ENCODE measurements at places on chromosomes 11 and 22.
A peak's percentile ranks its signal among the peaks of the same experiment; 100 is the strongest.

DNA sequence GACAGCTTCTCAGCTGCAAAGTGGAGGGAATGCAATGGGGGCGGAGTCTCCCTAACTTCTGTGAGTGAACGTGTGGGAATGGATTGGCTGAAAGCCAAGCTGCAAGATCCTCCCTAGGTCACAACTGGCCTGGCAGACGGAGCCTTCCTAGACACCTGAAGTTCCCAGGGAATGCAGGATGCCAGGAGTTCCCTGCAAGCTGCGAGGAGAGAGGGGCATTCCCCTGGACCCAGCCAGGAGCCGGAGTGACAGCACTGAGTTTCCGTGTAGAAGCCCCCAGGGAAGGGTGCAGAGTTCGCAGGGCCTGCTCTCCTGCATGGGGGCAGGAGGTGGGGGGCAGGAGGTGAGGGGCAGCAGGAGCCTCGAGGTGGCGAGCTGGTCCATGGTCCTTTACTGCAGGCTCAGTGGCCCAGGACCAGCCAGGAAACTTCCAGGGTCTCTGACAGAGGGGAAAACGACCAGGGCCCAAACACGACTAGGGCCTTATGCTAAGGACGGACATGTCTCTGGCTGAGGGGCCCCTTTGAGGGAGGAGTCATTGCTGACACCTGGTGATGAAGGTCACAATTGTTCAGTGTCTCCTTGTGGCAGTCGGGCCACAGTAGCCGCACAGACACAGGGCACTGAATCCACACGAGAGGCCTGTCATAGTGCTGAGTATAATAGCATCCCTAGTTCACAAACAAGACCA, 141.4 kb downstream of the FBXO7 start:
- no peak for DNase-seq

DNA sequence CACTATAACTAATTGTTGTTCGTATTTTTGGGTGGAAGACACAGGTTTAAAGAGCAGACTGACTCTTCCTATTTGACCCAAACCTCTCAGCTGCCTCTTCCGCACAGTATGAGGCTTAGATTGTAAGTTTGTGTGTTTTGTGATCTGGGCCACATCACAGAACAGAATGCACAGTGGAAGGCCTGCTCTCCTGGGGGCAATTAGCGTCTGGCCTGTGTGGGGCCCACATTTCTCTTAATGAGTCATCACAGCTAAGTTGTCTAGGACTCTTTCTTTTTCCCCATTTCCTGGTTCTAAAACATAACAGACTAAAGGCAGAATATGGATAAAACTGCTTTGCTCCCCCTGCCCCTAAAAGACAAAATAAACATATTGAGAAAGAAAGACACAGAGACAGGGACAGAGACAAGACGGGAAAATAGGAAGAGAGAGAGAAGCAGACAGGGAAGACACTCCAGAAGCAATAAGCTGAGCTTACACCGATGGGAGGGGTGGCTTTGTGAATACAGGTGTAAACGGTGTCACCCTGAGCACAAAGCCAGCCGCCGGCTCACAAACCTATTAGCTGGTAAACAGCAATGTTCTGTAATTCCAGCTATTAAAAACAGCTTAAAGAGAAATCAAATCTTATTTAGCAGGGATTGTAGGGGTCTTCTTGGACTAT, 127.4 kb upstream of the OPCML start:
- no peak for DNase-seq

DNA sequence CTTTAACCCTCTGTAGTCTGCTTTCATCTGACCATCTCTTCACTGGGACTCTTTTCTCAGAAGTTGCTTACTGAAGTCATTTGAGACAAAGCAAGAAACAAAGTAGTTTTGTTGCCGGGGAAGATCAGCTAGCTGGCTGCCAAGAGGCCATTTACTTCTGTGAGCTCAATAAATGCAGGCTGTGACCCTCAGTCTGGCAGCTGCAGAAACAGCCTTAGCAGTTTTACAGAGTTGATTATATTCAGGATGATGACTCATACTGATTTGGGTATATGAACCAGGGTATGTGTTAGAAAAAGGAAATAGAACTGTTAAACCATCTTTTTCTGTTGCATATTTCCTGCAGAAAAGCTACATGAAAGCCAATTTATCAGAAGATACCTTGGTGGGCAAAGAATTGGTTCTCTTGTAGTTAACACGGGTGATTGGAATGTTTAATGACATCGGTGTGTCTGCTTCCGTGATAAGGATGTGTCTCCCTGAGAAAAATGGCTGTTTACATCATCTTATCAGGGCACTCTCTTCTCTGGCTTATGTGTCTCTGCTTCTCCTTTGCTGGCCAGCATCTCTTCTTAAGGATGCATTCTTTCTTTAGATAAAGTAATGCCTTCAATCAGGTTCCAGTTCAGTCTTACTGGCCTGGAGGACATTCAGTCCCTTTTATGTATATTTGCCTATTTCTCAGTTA, 18.5 kb downstream of the FIBIN start:
- DNase-seq: no peak

GRCh38 chr11:122721201-122721963, 65.9 kb downstream of the UBASH3B start:
- DNase-seq: no peak

DNA sequence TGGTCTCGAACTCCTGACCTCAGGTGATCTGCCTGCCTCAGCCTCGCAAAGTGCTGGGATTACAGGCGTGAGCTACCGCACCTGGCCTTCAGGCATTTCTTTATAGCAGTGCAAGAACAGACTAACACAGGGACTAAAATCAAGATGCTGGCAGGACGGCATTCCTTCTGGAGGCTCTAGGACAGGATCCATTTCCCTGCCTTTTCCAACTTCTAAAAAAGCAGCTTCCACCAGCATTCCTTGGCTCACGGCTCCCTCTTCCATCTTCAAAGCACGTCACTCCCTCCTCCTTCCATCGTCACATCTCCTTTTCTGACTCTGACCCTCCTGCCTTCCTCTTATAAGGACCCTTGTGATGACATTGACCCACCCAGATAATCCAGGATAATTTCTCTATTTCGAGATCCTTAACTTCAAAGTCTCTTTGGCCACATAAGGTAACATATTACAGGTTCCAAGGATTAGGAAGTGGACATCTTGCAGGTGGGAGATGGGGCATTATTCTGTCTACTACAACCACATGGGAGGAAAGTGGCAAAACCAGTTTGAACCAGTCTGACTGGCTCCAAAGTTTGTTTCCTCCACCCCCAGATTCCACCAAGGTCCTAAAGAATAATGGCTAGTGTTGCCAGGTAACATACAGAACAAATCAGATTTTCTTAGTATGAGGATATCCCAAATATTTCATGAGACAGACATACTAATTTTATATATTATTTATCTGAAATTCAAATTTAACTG, 172.5 kb downstream of the MN1 start:
- DNase-seq: no peak

- no peak for DNase-seq
Measured at GRCh38 chr11:73729594-73730206, 31.2 kb downstream of the RAB6A start.

GRCh38 chr22:50523458-50523805, 2.0 kb downstream of the SCO2 start:
- no peak for DNase-seq

DNA sequence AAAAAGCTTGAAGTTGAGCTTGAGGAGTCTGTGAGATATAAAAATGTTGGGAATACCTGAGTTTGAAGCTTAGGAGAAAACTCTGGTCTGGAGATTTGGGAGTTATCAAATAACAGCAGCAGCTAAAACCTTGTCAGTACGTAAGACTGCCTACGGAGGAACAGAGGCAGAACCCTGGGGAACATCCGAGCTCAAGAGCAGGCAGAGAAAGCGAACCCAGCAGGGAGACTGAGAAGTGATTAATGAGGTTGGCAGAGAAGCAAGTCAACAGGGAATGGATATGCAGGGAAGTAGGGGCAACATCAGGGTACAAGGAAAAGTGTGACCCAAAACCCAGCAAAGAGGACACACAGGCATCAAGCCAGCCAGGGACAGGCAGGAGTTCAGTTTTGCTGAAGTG, 12.6 kb upstream of the MTFP1 start:
- no peak for DNase-seq

DNA sequence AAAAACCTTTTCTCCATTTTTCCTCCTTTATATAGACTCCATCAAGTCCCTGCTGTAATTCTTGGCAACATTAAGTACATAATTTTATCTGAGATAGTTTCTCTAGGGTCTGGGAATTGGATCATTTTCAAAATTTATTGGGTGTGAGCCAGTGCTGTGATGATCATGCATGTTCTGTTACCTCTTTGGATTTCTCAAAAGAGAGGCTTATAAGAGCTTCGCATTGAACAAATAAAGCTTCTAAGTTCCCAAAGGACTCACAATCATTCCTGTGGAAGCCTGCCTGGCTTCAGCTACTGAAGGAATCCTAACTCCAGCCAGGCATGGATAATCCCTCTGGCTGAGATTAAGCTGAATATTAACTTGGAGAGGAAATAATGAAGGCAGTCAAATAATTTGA, 208.5 kb downstream of the RAB38 start:
- DNase-seq: no peak

DNA sequence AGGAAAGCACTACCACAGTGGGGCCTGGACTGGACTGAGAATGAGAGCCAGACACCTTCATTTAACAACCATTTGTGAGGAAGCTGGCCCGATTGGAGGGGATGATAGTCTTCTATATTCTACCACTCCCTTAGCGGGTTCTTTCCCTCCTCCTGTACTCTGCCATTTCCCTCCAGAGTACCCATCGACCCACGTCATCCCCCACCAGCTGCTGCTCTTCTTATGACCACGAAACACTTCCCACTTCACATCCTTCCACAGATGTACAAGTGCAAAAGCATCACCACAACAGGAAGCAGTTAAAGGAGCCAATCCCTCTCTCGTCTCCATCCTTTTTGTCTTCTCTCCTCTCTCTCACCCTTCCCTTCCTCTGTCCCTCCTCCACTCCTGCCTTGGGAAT, 18.0 kb upstream of the UBASH3B start:
- no peak for DNase-seq

DNA sequence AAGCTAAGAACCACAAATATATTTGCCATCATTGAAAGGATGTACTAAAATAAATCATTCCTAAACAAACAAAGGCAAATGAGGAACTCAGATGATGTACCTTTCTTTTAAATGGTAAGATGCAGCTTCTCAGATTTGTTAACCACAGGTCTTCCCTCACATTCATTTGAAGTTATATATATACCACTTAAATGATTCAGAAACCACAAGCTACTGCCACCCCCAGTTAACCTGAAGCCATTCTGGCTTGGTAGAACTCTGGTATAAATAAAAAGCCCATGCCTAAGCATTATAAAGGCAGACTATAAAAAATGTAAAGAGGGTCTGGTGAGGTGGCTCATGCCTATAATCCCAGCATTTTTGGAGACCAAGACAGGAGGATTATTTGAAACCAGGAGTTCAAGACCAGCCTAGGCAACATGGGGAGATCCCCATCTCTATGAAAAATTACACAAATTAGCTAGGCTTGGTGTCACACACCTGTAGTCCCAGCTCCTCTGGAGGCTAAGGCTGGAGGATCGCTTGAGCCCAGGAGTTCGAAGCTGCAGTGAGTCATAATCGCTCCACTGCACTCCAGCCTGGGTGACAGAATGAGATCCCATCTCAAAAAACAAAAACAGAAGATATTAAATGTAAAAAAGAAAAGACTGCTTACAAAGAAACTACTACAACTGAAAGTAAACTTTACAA, 1185.3 kb downstream of the JRKL start:
- no peak for DNase-seq

- no peak for DNase-seq
Measured at GRCh38 chr11:115759622-115760460, 255.6 kb upstream of the CADM1 start.

DNA sequence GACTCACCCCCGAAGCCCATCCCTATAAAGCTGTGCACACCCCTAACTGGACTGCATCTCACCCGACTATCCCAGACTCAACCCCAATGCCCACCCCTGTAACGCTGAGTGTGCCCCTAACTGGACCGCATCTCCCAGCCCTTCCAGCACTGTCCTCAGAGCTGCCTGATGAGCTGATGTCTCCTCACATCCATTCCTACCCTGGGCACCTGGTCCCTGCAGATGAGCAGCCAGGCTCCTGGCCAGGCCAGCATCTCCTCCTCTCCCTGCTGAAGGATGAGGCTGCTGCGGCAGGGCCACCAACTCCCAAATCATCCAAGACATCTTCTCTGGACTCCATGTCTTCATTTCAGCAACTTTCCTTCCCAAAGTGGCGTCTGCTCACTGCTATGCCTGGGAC, 332.1 kb downstream of the CTTN start:
- DNase-seq: no peak

- DNase-seq: no peak
Measured at GRCh38 chr11:73273222-73273895, 1.2 kb downstream of the P2RY6 start.

GRCh38 chr22:20238901-20239675, 29.0 kb downstream of the RTN4R start:
- no peak for DNase-seq

GRCh38 chr11:67504950-67505581, at the start of gene PITPNM1:
Gene PITPNM1, minus strand, starts transcription at chr11:67505363. Its CDS starts 1,183 bp downstream, at chr11:67504180.
- peak; percentile 27 for DNase-seq

GRCh38 chr22:18056161-18056666, 21.6 kb upstream of the PEX26 start:
- DNase-seq: no peak

- DNase-seq: no peak
Measured at GRCh38 chr11:44659641-44660040, 67.1 kb upstream of the TSPAN18 start.

- no peak for DNase-seq
Measured at GRCh38 chr22:23970816-23971486, 3.3 kb downstream of the DDT start.

GRCh38 chr11:110522471-110522870, 92.7 kb downstream of the FDX1 start:
- DNase-seq: no peak

- no peak for DNase-seq
Measured at GRCh38 chr11:84300092-84300491, 1013.9 kb upstream of the CCDC90B start.

DNA sequence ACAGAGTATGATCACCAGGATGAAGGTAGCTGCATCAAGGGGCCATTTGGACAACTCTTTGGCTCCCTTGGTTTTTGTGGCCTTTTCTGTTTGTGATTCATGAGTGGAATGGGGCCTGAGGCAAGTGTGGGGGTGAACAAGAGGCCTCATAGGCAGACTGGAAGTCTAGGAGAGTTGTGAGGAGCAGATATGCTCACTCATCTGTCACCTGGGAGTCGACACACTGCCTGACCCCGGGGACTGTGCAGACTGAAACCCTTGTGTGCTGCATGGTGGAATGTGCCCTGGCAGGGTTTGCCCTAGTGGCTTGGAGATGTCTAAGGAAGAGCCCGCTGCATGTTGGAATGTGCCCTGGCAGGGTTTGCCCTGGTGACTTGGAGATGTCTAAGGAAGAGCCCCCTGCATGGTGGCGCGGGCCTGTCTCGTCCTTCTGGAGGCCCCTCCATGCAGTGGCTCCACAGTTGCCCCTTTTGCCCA, 60.0 kb downstream of the MED15 start:
- no peak for DNase-seq

DNA sequence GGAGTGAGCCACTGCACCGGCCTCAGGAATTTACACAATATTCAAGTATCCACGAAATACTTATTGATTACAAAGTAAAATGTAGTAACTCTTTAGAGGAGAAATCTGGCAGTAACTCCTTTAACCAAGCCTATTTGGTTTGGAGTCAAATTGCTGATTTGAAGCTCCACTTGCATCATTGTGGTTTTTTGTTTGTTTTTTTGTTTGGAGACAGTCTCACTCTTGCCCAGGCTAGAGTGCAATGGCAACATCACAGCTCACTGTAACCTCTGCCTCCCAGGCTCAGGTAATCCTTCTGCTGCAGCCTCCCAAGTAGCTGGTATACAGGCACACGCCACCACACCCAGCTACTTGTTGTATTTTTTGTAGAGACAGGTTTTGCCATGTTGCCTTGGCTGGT, 6.4 kb upstream of the QSER1 start:
- no peak for DNase-seq
